SK-N-DZ (cell line): ENCODE measurements at places on chromosomes 1 and 21.

GRCh38 chr1:4792565-4792964, 138.2 kb downstream of the AJAP1 start:
- DNase-seq: no peak

- DNase-seq: no peak
Measured at GRCh38 chr21:44526096-44526997, 13.6 kb downstream of the KRTAP10-1 start.

GRCh38 chr1:156356262-156356874, 12.6 kb upstream of the RHBG start:
- DNase-seq: no peak

- no peak for DNase-seq
Measured at GRCh38 chr1:180029524-180030135, 75.0 kb downstream of the CEP350 start.

DNA sequence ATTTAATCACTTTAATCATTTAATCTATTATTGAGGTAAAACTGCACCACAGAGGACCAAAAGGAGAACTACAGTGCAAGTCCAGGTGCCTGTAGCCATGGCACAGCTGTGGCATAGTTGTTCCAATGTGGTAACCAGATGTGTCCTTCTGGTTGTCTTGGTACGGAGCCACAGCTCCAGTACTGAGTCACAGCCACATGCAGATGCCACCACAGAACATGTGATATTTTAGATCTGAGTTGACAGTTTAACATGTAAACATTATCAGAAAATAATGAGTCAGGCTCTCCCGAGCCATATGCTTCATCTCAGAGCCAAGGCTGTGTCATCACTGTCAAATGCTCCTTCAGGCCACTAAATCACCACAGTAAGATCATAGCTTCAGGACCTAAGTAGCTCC, 56.4 kb upstream of the RGS7 start:
- DNase-seq: no peak

- DNase-seq: no peak
Measured at GRCh38 chr21:38265166-38265565, 8.4 kb downstream of the KCNJ15 start.

DNA sequence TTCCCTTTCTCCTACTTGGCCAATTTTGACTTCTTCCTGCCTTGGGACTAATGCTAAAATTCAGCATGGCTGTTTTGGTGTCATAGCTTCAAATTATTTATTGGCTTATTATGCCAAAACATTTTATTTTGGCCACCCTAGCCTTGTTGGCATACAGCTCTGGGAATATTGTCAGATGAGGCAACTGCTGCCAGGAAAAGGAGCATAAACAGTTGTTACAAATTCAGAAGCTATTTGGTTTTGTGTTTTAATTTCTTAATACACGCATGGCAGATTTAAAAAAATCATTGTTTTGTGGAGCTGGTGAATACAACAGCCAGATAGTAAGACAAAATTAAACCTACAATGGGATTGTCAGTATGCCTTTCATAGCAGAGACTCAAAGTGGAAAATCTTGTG, 66.8 kb upstream of the BCL10 start:
- no peak for DNase-seq
